ENCODE measurements at places on chromosomes 1 and 21.
A peak's percentile ranks its signal among the peaks of the same experiment; 100 is the strongest.

- DNase-seq, result no peak
These were observed 554 bp downstream of the EVA1C start for GRCh38 chr21:32413015-32413504.

DNA sequence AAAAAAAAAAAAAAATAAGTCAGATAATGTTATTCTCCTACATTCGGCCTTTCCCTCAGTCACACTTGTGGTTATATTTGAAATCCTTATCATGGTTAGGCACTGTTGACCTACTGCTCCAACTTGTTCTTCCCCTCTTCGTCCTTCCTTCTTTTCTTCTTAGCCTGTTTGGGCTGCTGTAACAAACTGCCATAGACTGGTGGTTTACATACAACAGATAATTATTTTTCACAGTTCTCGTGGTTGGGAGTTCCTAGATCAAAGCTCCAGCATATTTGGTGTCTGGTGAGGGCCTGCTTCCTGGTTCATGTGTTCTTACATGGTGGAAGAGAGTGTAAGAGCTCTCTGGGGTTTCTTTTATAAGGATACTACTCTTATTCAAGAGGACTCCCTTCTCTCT is 73.4 kb downstream of the RABGAP1L start:
- DNase-seq, result no peak

GRCh38 chr1:21439721-21440629 is at the start of gene NBPF3:
TSS of gene NBPF3 (plus strand) at chr1:21440137. CDS start at chr1:21445087, 4,950 bp downstream.
- peak; percentile 83 for DNase-seq

- no peak for DNase-seq
These were observed 28.2 kb downstream of the RNF220 start for GRCh38 chr1:44433209-44433608.

GRCh38 chr1:149997585-149998262 is 12.8 kb downstream of the OTUD7B start:
- no peak for DNase-seq

- no peak for DNase-seq
These were observed 852 bp upstream of the RAVER2 start for GRCh38 chr1:64743954-64744491.

DNA sequence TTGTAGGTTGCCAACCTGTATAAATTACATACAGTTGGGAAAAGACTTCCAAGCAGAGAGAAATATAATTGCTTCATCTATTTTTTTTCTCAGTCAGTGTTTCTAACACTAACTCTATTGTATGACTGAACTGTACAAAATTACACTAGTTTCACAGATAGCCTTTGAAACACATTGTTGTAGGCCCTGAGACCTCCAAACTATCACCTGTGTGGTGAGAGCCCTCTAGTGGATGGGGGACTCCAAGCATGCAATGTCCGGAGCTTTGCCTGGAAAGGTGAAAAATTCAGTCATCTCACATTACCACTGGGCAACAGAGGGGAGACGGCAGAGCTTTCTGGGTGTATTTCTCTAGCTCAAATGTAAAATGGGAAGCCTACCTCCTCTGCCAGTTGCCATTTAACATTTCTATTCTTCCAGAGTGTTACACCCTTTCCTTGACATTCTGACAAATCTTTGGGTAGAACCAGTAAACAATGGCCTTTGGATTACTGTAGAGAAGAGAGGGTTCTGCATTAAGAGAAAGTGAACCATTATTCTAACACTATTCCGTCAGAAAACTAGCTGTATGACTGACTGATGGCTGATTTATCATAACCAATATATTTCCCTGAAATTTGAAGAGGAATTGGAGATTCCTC is 212.2 kb downstream of the LYPLAL1 start:
- no peak for DNase-seq

DNA sequence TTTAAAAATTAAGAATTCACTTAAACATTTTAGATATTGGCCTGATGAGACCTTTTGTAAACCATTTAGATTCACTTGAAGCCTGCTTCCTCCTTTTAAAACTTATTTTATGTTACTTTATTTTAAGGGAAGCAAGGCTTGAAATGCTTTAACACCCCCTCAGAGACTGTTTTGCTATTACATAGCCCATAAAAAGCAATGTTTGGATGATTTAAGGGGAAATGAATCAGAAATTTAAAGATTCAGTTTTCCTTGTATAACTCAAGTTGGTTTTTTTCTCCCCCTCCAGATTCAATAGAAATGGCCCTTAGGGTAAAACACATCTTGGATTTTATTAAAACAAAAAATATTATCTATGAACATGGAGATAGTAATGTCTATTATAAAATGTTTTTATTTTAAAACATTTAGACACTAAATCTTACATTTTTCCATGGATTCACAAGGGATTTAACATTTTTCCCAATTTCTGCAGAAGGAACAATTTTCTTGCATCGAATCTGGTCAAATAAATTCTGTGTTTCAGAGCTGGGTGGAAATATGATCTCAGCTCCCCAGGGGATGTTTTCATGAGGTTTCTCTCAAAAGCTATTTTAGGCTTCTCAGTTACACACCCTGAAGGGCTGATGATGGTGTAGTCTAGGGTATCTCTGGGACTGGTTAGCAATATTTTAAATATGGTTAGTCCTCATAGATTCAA is 69.3 kb upstream of the WARS2 start:
- DNase-seq, result no peak

GRCh38 chr1:154869351-154870114 is 548 bp downstream of the KCNN3 start:
- no peak for DNase-seq

DNA sequence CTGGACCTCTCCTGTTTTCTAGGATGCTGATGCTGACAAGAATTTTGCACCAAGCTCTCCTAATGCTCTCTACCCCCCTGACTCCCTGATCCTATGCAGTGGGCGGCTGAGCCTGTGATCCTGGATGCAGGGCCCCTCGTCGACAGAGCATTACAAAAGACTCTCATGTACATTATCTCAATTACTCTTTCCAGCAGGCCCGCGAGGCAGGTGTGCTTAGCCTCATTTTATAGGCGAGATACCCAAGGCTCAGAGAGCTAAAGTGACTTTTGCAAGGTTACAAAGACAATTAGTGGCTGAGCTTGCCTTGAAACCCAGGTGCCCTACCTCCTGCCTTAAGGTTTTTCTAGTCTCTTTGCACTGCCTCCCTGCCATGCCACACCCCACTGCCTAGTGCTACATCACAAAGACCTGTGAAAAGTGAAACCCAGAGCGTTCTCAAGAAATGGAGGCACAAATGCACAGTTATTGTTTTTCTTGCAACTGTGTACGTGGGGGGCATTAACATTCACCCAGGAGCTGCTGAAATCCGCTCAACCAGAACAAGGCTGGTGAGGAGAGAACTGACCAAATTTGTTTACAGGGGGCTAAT is 10.0 kb upstream of the C8A start:
- no peak for DNase-seq

- no peak for DNase-seq
These were observed 17.5 kb downstream of the LRRC41 start for GRCh38 chr1:46285730-46286477.

- no peak for DNase-seq
These were observed 370.1 kb downstream of the PTBP2 start for GRCh38 chr1:97091679-97092078.

DNA sequence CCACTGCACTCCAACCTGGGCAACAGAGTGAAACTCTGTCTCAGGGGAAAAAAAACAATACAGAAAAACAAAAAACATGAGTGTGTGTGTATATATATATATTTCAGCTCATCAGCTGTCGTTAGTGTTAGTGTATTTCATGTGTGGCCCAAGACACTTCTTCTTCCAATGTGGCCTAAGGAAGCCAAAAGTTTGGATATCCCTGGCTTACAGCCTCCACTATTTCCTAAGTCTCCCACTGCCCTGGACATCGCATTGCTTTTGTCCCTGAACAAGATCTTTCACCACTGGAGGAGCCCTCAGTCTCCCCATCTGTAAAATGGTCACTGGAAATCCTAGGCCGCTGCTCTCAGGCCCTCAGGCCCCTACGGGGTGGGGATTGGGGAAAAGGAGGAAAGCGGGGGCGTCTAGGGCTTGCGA is 391 bp upstream of the LDLRAP1 start:
- DNase-seq, result no peak

- DNase-seq, result no peak
These were observed 191.8 kb upstream of the SAMSN1 start for GRCh38 chr21:14737922-14738321.

DNA sequence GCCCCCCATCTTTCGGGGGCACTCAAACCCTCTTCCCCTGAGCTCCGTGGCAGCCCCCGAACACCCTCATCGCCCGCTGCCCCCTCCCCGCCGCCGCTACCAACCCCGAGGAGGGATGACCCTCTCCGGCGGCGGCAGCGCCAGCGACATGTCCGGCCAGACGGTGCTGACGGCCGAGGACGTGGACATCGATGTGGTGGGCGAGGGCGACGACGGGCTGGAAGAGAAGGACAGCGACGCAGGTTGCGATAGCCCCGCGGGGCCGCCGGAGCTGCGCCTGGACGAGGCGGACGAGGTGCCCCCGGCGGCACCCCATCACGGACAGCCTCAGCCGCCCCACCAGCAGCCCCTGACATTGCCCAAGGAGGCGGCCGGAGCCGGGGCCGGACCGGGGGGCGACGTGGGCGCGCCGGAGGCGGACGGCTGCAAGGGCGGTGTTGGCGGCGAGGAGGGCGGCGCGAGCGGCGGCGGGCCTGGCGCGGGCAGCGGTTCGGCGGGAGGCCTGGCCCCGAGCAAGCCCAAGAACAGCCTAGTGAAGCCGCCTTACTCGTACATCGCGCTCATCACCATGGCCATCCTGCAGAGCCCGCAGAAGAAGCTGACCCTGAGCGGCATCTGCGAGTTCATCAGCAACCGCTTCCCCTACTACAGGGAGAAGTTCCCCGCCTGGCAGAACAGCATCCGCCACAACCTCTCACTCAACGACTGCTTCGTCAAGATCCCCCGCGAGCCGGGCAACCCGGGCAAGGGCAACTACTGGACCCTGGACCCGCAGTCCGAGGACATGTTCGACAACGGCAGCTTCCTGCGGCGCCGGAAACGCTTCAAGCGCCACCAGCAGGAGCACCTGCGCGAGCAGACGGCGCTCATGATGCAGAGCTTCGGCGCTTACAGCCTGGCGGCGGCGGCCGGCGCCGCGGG is 837 bp downstream of the FOXD3 start:
- DNase-seq, result peak; percentile 32

DNA sequence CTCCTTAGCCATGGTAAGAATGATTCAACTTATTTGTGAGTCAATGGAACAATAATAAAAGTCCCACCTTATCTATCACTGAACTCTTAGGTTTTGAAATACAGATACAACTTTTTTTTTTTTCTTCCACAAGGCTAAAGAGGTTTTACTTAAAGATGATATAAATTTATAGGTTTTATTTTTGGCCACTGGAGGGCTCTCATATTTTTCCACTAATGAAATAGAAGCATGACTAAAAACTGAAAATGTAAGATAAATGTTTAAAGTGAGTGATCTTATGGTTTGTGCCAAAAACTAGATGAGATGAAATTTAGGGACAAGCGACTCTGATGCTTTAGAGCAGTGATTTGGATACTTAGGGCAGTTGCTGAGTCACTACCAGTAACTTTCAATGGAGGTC is 499.0 kb downstream of the NUF2 start:
- DNase-seq, result no peak

GRCh38 chr1:68051475-68051874 is 1.0 kb upstream of the DIRAS3 start:
- DNase-seq, result no peak

GRCh38 chr1:7694600-7695496 is 76.2 kb upstream of the VAMP3 start:
- no peak for DNase-seq

- DNase-seq, result no peak
These were observed 36.5 kb downstream of the MAP3K21 start for GRCh38 chr1:233364026-233364425.

GRCh38 chr21:35521293-35521692 is 472.2 kb upstream of the RUNX1 start:
- DNase-seq, result no peak

DNA sequence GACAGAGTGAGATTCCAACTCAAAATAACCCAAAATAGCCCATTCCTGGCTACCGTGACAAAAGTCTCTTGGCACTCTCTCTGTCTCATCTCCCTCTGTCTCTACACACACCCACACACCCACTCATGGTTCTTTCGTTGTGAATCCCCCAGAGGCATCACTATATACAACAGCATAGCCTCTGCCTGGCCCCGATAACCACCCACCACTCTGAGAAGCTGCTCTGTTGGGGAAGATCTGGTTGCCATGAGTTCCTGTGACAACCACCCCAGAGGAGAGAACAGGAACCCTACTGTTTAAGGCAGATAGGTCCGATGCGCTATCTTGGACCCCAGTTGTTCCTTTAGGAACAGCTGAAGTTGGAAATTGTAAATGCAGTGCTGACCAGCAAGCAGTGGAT is 70.4 kb upstream of the LYST start:
- no peak for DNase-seq

DNA sequence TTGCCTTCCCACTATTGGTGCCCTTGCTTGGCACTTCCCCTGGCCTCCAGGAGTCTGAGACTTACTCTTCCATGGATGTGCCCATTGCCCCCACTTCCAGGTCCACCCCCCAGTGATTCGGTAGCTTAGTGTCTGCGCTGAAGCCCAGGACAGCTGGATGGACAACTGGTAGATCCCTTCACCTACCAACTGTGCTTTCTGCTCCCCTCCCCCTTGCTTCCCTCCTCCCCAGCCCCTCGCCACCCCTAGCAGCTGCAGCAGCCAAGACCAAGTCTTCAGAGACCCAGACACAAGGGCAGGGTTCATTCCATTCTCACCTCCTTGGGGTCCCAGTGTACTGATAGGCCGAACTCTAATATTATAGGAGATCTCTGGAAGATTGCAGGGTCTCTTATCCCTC is 6.9 kb downstream of the LMNA start:
- DNase-seq, result no peak

DNA sequence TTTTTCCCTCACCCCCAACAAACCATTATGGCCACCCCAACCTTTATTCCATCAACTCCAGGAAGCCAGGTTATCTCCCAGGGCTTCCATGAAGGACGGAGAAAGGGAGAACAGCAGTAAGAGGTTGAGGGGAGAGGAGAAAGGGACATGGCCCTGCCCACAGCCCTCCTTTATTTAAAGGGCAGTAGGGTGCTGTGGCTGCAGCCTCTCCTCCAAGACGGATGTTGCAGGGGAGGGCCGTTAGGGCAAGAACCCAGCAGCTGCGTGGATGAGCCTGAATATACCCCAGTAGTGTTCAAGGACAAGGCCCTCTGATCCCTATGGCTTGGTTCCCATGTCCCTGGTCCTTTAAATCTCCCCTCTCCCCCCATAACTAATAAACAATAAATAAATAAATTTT is 5.9 kb downstream of the RXFP4 start:
- DNase-seq, result no peak

GRCh38 chr1:68107771-68108170 is 57.3 kb upstream of the DIRAS3 start:
- no peak for DNase-seq

GRCh38 chr1:226157761-226158316 is 28.7 kb downstream of the ACBD3 start:
- DNase-seq, result no peak

- DNase-seq, result no peak
These were observed 59.9 kb downstream of the JAK1 start for GRCh38 chr1:64906447-64906846.

All from activated naive CD4-positive, alpha-beta T cell (primary cell).